ENCODE measurements at places on chromosomes 1 and 21. TPM values are rescaled to one million over a fixed set of nuclear protein-coding genes. Genes with fewer than 3 reads are reported as not detected.

C8A gene
- total RNA-seq = not detected

CHD1L gene
- 29.4 TPM for total RNA-seq

BRDT gene
- total RNA-seq = not detected

DMRTA2 gene
- not detected for total RNA-seq

DPYD gene
- total RNA-seq = 91.7 TPM

SLC35F3 gene
- not detected for total RNA-seq

TGFBR3 gene
- total RNA-seq = 59.5 TPM

CACNA1S gene
- total RNA-seq = not detected

PIGM gene
- total RNA-seq = 8.6 TPM

SLC26A9 gene
- not detected for total RNA-seq
